ENCODE measurements at places on chromosomes 16 and 17.
A peak's percentile ranks its signal among the peaks of the same experiment; 100 is the strongest.

DNA sequence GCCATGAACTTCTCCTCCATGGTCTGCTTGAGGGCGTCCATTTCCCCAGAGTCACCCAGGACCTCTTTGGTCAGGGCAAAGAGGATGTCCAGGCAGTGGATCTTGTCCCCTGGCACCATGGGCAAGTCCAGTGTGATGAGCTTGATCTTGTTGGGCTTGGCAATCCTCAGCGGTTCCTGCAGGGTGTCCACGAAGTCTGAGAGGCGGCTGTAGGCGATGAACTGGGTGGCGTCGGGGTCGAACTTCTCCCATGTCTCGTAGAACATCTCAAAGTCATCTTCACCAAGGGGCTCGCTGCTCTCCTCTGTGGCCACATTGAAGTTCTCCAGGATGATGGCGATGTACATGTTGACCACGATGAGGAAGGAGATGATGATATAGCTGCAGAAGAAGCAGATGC, 9.0 kb upstream of the CD79B start:
- DNase-seq, result no peak

DNA sequence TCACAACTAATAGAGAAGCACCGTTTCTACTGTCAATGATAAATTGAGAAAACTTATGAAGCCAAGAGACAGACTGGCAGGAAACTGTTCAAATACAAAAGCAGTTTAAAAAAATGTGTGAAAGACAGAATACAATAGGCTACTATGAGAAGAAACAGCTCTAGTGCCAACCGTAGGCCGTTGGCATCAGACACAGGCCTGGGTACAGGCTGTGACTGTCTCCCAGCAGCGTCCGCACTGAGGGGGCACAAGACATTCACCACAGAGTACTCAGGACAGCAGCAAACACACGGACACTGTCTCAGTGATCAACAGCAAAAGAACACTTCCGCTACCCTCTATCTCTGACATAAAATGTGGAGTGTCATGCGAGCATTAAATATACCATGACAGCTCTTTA, 7.8 kb upstream of the C1QBP start:
- no peak for DNase-seq

- DNase-seq, result no peak
Measured at GRCh38 chr16:27334838-27335237, 21.1 kb downstream of the IL4R start.

GRCh38 chr17:78325076-78325687, 34.7 kb downstream of the SOCS3 start:
- no peak for DNase-seq

DNA sequence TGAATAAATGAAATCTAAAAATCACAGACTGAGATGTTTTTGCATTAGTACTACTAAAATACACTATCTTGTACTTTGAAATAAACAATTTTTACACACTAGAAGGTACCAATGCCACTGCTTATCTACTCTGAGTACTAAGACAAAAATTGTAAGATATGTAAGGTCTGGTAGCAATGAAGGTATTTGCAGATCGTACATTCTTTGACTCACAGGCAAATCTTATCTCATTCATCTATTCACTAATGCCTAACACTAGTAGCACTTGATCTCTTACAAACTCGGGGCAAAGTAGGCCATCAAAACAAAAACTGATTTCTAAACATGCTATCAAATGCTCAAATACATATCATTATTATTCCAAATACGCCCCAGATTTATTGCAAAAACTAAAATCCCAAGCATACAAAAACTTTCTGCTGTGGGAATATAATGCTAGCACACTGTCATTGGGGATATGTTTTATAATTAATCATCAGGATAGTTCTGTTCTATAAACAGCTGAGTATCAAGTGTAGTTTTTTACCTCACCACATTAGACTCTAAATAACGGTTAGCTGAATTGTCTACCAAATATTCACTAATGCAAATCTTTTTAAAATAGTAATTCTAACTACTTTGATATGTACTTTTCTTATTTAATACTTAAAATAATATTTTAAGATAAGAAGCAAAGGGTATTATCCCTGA, 68.0 kb downstream of the MED13 start:
- DNase-seq, result no peak

GRCh38 chr17:8151120-8151640, 1.0 kb downstream of the PER1 start:
- DNase-seq, result peak; percentile 90

DNA sequence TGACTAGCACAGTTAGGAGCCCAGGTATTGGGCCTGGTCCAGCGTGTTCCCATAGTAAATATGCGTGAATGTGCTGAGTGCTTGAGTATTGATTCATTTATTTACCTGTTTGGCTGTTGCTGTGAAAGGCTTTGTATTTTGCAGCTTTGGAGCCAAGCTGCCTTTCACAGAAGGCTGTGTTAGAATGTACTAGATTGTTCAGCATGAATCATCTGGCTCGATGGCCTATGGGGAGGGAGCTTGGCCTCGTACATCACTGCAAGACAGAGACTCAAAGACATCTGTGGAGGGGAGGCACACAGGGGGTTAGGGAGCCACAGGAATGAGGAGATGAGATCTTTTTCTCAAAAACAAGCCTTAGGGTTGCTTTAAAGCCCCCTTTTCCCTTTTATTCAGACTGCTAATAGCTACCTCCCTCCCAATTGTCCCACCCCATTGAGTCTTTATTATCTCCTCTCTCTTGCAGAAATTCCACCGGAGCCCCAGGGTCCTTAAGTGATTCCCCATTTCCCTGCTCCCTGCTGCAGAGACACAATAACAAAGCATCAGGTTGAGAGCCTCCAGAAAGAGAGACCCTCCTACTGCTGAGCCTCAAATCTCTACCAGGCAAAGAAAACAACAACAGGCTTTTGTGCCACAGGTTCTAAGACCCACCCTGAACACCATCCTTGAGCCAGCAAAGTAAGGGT, 307.2 kb downstream of the ABCC12 start:
- DNase-seq, result no peak

- DNase-seq, result no peak
Measured at GRCh38 chr16:12097523-12098428, 121.2 kb downstream of the SNX29 start.

DNA sequence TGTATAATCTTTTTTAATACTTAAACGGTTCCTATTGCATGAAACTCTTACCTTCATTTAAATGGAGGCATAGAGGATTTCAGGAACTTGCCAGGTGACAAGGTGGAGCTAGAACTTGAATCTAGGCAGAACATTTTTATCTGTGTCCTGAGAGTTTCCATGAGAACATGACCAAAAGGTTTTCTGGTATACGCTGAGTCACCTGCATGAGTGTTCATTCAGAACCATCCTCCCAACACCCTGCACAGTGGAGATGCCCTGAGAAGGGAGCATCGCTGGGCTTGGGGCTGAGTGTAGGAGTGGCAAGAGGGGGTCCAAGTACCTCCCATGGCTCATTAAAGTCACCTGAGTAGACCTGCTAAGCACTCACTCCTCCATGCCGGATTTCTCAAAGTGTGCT, 169.7 kb upstream of the CACNG5 start:
- no peak for DNase-seq

DNA sequence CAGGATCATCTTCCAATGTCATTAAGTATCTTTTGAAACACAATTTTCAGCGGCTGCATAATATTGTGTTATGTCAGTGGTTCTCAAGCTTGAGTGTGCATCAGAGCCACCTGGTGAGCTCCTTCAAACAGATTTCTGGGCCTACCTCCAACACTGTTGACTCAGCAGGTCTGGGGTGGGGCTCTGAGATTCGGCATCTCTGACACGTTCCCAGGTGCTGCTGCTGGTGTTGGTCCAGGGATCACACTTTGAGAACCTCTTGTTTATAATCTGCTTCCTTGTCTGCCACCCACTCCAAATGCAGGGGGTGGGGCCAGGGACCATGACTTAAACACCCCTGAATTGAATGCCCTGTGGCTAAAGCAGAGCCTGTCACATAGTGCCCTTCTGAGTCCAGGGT, 73.8 kb upstream of the HNF1B start:
- no peak for DNase-seq

- DNase-seq, result no peak
Measured at GRCh38 chr17:73069164-73069770, 23.2 kb downstream of the SLC39A11 start.

DNA sequence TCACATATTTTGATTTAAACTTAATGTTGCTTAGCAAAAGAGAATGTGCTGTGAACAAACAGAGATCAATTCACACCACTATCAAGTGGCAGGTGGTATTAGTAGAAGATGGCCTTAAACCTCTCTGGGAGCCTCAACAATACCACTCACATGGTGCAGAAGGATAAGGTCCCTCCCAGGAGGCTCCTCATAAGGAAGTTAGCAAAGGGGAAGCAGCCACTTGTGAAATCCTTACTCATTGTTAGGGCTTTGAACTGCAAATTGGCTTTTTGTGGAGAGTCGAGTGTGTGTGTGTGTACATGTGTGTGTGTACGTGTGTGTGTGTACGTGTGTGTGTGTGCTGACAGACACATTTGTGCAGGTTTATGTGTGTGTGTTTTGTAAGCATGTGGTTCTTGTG, 48.9 kb upstream of the ASIC2 start:
- no peak for DNase-seq

- no peak for DNase-seq
Measured at GRCh38 chr16:63581570-63581969, 1540.3 kb downstream of the CDH11 start.

GRCh38 chr17:17502741-17503565, 6.8 kb upstream of the RASD1 start:
- no peak for DNase-seq

GRCh38 chr17:81164371-81165245, 699 bp upstream of the PVALEF start:
- no peak for DNase-seq

- no peak for DNase-seq
Measured at GRCh38 chr17:28749516-28750177, 5.8 kb downstream of the TRAF4 start.

DNA sequence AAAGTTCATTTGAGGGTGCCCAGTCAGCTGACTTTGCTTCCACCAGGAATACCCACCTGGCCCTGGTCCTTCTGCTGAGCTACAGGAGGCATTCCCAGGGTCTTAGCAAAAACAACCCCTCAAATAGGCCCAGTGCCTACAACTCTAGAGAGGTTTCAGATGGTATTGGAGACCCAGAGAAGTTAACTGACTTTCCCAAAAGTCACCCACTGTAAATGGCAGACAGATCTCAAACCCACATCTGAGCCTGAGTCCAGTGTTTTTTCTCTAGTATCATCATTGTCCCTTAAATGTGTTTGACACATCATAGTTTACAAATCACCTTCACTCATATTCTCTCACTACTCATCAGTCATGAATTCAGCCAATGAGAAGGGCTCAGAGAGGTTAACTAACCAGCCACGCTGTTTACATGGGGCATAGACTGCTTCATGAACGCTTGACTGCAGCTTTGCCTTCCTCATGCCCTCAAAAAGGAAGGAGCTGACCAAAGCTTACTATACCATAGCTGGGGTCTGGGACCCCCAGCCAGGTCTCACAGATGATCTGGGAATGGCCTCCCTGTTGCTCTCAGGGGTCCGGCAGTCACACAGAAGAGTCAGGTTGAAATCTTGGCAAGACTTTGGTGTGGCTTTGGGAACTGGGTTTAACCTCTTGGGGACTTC, 3.7 kb downstream of the PHOSPHO1 start:
- no peak for DNase-seq

DNA sequence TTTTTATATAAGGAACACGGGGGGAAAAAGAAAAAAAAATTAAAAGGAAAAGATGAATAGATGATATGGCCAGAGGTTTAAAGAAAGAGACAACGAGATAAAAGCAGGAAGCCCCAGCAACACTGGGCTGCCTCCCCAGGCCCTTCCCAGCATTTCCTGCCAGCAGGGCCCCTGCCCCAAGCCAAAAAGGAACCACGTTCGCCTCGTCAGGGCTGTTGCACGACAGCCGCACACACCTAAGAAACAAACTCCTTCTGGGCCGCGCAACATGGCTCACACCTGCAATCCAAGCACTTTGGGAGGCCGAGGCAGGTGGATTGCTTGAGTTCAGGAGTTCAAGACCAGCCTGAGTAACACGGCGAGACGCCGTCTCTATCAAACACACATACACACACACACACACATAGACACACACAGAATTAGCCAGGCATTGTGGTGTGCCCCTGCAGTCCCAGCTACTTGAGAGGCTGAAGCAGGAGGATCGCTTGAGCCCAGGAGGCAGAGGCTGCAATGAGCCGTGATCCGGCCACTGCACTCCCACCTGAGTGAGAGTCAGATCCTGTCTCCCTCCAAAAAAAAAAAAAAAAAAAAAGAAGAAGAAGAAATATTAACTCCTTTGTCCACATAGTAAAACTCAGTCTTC, 83.0 kb downstream of the ANKRD11 start:
- DNase-seq, result no peak

DNA sequence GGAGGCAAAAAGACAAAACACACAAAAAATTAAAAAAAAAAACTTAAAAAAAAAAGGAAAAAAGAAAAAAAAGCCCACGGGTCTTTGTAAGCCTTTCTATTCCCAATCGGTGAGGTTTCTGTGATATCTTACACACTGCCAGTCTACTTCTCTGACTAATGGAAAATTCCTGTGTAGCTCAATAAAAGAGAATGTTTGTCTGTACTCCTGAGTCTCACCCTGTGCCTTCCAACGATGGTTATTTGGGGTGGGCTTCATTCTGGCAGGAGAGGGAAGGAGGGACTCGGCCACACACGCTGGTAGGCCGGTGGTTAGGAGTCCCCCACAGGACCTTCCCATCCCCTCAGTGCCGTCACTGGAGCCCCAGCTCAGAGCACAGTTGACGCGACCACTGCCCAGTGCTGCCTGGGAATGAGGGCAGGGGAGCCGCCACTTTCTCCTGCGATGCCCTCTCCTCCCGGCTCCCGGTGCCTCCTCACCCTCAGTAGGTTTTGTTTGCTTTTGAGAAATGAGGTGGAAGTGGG, 68.0 kb downstream of the AMFR start:
- DNase-seq, result no peak

- DNase-seq, result no peak
Measured at GRCh38 chr17:67994817-67995569, 1.3 kb downstream of the C17orf58 start.

DNA sequence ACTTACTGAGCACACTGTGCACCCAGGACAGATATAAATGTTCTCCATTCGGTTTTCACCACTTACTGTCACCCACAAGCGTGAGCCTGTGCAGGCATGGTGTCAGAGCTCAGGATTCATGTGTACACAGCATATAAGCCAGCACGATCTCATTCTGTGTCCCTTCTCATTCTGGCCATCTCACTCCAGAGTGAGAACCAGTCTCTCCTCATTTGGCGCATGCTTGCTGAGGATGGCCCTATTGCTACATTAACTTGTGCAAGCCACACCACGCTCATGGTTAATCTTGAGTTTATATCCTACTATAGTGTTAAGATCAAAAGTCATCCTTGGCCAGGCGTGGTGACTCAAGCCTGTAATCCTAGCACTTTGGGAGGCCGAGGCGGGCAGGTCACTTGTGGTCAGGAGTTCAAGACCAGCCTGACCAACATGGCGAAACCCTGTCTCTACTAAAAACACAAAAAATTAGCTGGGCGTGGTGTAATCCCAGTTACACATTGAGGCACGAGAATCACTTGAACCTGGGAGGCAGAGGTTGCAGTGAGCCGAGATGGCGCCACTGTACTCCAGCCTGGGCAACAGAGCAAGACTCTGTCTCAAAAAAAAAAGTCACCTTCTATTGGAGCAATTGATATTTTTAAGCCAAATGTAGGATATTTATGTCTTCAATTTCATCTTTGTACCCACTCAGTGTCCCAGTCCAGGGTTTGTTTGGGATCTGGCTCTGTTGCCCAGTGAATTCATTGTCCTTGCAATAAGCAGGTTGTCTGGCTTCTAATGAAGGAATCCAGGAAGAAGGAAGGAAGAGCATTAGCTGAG, 20.9 kb downstream of the SOCS1 start:
- no peak for DNase-seq
